Activated CD8-positive, alpha-beta memory T cell treated with anti-CD3 and anti-CD28 coated beads, Interleukin-2, amount 50 U/mL, for 48 hours (primary cell): ENCODE measurements at places on chromosomes 6 and 20.

DNA sequence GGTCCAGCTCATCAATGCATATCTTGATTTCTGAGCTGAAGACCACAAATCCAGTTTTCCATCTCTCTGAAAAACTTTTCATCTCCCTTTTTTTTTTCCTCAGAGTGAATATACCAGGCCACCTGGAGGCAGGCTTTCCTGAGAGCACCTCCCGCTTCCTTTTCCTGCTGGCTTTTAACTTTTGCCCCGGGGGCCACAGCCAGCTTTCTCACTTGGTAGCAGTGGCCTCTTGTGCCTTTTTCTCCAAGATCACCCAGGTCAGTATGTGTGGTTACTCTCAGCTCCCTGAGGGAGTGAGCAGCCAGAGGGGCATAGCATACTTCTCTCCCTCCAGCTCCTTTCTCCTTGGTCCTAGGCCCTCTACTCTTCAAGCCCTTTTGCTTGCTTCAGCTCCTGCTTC, at the start of gene BTN1A1:
Gene BTN1A1 (plus strand): TSS at position 202 of the 400 bp plus-strand sequence. CDS start 984 bp downstream, outside the sequence.
- DNase-seq, result no peak

DNA sequence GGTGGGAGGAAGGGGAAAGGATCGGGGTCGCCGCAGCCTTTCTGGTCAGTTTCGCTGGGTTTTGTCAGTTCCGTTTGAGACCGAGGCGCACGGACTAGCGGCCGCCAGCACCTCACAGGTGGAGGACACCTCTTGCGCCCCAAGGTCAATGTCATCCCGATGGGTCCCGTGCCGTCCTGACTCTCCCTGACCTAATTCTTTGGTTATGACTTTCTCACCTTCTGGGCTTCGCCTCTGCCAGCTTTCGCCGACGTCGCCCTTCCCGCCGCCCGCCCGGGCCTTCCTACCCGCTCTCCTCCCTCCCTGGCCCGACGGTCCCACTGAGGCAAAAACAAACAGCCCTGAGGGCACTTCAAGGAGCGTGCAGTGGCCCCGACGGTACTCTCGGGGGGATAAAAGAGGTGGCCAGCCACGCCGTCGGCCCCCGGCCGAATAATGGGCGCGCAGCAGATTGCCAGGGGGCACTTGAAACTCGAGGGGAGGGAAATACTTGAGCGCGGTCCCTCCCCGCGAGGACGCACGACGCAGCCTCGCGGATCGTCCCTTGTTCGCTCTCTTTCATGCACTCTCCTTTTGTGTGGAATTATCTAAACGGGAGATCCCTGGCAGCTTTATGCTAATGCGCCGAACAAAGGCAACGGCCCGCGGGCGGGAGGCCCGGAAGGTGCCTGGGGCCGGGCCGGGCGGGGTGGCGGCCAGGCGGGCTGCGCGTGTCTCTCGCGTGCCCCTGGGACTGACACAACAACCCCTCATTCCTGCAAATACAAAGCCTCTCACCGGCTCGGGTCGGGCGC, 3.9 kb upstream of the INSM1 start:
- DNase-seq, result peak; percentile 59

DNA sequence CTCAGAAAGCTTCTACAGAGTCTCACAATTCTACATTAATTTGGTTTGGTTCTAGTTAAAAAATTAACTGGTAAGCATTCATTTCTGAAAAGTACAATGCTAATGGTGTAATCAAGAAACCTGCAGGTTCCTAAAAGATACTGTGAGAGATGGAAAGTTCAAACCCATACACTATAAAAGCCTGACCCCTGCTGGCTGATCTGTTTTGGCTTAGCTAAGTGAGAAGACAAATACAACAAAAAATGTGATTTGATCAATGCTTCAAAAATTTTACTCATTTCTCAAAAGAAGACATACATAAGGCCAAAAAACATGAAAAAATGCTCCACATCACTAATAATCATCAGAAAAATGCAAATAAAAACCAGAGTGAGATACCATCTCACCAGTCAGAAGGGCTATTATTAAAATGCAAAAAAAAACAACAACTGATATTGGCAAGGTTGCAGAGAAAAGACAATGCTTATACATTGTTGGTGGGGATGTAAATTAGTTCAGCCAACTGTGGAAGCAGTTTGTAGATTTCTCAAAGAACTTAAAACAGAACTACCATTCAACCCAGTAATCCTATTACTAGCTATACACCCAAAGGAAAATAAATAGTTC, 102.8 kb downstream of the MOXD1 start:
- DNase-seq, result no peak

DNA sequence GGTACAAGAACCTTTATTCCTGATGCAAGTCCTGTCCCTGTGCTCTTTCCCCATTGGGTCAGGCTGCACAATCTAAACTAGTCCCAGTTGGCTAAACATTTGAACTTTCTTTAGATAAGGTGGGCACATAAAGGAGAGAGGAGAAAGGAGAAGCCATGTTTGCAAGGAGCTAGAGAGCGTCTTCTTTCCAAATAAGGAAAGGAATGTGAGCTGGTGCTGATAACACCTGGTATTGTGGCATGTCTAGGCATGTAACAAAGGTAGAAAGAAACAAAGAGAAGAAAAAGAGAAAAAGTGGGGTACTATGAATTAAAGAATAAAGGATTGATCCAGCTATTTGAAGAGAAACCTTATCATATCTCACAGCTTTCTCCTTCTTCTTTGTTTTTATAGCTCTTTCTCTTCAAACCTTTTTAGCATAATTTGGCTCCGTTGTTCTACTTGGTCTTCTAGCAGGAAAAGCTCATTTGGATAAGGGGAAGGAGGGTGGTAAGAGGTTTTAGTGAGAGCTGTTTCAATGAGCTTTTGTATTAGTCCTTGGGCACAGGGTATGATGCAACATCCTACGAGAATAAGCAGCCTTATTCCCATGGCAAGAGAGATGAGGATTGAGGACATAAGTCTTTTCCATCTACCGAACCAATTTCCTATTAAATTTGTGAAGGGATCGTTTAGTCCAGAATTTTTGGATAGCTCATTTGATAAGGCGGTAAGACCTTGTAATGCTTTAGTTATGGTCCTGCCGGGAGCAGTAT, 415.5 kb upstream of the MAN1A1 start:
- no peak for DNase-seq

- DNase-seq, result peak; percentile 89
These were observed 60.4 kb upstream of the KLHL31 start for GRCh38 chr6:53725791-53726575.

DNA sequence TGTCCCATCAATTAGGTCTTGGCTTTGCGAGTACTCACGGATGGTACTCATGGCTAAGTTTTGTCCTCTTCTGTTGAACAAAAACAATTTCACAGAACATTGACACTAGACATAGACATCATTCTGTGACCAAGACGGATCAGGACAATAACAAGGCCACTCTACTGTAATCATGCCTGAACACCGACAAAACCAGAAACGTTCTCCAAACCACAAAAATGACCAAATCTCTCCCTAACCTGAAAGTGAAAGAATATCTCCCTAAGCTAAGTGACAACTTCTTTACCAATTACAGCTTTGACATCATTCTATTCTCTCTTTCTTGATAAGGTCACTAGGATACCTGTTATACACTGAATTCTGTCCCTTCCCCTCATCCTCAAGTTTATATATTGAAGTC, 40.0 kb upstream of the SLC2A12 start:
- no peak for DNase-seq

- DNase-seq, result no peak
These were observed 105.0 kb upstream of the FAM184A start for GRCh38 chr6:119183457-119183856.

GRCh38 chr20:57335392-57335791, 5.8 kb downstream of the SPO11 start:
- DNase-seq, result no peak

DNA sequence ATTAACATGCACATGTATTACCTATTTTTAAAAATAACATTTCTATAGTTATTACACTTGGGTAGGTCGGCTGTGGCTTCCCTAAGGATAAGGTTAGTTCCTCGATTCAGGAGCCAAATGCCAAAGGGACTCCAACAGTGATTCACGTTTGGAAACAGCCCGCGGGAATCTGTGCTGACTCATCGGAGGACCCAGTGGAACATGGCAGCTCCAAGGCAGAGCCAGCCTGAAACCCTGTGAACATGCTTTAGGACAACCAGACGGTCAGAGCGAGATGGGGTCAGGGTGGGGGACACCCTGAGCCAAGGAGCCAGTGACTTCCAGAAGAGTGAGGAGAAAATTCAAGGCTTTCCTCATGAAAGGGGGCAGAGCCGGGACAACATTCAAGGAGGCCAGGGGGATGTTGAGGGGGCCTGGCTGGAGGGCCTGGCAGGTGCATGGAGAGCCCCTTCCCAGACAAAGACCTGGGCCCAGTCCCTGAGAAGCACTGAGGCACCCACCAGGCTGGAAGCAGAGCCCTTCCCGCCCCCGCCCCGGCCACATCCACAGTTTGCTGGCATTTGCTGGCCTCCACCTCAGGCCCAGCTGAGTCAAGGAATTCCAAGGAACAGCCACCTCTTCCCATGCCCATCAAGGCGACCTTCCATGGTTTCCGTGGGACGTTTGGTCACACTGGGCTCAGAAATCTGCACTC, 133.2 kb downstream of the SNX5 start:
- no peak for DNase-seq

DNA sequence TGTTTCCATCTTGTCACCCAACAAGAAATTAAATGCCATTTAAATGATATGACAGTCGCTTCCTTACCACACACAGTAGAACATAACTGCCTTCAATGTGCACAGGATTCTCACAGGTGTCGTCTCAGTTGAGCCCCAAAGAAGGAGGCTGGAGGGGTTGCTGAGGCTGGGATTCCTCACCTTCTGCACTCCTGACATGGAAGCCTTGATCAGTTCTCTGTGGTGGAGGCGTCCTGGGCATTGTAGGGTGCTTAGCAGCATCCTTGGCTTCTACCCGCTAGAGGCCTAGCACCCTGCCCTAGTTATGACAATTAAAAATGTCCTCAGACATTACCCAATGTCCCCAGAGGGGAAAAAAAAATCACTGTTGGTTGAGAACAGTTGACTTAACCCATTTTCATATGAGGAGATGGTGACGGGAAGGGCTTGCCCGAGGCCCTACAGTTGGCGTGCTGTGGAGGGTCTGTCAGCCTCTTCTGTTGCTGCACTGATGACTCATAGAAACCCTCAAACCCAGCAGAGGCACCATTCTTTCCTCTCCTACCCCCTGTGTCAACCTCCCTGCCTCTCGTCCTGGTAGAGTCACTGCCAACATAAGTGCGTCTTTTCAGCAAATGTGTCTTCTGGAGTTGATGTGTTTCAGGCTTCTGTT, 19.3 kb upstream of the ZNF831 start:
- peak; percentile 70 for DNase-seq

DNA sequence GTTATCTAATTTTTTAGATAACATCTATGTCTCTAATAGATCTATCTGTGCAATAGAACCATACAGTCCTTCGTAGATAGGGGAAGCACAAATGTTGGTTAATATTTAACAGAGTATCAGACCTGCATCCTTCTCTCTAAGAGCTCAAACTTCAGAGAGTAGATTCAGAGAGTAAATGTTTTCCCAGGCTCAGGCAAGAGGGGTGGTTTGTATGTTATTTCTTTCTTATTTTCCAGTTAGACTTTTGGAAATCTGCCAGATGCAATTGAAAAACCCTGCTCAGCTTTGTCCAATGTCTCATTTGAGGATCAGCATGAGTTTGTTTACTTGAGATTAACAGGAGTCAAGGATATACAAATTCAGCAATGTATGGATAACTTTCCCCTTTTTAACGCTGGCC, 361.9 kb downstream of the BCKDHB start:
- DNase-seq, result no peak

GRCh38 chr6:41733707-41734665, 1.4 kb downstream of the TFEB start:
- DNase-seq, result peak; percentile 76

GRCh38 chr20:37494301-37494700, 26.7 kb upstream of the NNAT start:
- no peak for DNase-seq
